ENCODE measurements at places on chromosomes 7 and 10. TPM values are rescaled to one million over a fixed set of nuclear protein-coding genes. Genes with fewer than 3 reads are reported as not detected.

The GPR37 gene
- total RNA-seq, result 6.6 TPM

The FUOM gene
- 14.7 TPM for total RNA-seq

The CALHM1 gene
- total RNA-seq, result not detected

The IFT22 gene
- 60.6 TPM for total RNA-seq

The ASAH2 gene
- total RNA-seq, result 6.6 TPM

The C10orf53 gene
- total RNA-seq, result not detected

The EVX1 gene
- not detected for total RNA-seq

The DDC gene
- 44.6 TPM for total RNA-seq

The PHYH gene
- 19.0 TPM for total RNA-seq

The BTBD16 gene
- not detected for total RNA-seq

The ZNF467 gene
- 16.1 TPM for total RNA-seq

The COL26A1 gene
- total RNA-seq, result 44.5 TPM

The OR2A25 gene
- not detected for total RNA-seq

The GIMAP8 gene
- not detected for total RNA-seq

The PAX4 gene
- 23.6 TPM for total RNA-seq

The AOAH gene
- total RNA-seq, result 1.00 TPM

The GNGT1 gene
- total RNA-seq, result not detected

The TEX36 gene
- not detected for total RNA-seq

The C7orf57 gene
- not detected for total RNA-seq

The ZNF239 gene
- total RNA-seq, result 12.3 TPM

Data from progenitor cell of endocrine pancreas (in vitro differentiated cells).